ENCODE measurements at places on chromosomes 4 and X.

DNA sequence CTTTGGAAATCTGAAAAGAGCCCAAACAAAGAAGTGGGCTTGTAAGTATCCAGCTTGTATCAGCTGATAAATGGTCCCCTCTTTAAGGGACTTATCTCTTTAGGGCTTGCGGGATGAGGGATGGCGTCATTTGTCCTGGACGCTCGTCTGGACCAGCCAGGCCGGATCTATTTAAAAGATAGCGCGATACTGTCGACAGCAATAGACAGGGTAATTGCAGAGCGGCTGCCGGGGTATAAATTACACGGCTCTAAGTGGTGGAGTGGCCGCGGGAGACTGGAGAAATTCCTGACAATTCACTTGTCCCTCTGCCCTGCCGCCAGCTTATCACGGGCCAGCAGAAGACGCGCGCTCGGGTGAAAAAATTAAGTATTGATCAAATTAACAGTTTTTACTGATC lies 90.7 kb downstream of the FAM53A start:
- peak; percentile 70 for ATAC-seq

GRCh38 chr4:34880246-34880645 lies 1364.1 kb downstream of the ARAP2 start:
- ATAC-seq: no peak

- ATAC-seq: no peak
Measured at GRCh38 chr4:184477201-184477999, 3.0 kb upstream of the IRF2 start.

DNA sequence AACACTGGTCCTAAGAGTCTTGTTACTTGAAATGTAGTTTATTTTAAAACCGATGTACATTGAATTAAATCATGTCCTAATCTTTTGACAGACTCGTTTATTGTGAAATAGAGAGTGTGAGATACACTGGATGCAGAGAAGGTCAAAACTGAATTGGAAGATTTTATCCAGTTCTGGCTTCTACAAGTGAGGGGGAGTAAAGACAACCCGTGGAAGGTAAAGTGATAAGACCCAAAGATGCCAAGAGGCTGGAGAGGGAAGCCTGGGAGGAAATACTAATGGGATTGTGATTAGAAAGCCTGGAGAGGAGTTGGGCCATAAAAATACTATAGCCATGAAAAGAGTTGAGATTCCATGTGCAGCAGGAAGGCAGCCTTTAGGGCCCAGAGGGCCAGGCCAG lies 424.5 kb upstream of the NR3C2 start:
- no peak for ATAC-seq

- ATAC-seq: no peak
Measured at GRCh38 chr4:165475706-165476070, 96.9 kb downstream of the CPE start.

GRCh38 chrX:109709129-109709631 lies 23.9 kb downstream of the ACSL4 start:
- ATAC-seq: no peak

DNA sequence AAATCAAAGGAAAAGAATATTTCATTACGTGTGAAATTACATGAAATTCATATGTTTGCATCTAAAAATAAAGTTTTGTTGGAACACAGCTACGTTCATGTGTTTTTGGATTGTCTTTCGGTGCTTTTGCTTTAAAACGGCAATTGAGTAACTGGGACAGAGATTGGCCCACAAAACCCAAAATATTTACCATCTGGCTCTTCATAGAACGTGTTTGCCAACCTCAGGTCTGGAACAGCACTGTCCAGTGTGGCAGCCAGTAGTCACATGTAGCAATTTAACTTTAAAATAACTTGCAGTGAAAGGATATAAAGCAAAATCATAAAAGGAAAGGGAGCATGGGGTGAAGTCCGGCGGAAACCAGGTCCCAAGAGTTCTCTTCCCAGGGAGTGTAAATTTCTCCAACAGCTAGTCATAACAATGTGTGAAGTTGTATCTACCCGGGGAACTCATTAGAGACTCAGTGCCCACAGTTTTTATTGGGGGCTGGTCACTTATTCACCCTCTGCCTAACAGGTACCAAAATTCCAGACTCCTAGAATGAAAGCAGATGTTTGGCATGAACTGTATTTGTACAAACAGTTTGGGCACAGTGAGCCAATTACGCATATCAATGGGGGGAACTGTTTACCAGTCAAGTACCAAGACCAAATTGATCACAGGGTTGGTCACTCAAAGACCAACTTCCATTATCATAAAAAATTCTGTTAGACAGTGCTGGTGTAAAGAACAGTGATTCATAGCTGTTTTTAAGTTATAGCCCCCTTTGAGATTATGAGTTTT lies 10.3 kb downstream of the OCIAD1 start:
- no peak for ATAC-seq

GRCh38 chr4:41304221-41304620 lies 47.5 kb downstream of the UCHL1 start:
- no peak for ATAC-seq

DNA sequence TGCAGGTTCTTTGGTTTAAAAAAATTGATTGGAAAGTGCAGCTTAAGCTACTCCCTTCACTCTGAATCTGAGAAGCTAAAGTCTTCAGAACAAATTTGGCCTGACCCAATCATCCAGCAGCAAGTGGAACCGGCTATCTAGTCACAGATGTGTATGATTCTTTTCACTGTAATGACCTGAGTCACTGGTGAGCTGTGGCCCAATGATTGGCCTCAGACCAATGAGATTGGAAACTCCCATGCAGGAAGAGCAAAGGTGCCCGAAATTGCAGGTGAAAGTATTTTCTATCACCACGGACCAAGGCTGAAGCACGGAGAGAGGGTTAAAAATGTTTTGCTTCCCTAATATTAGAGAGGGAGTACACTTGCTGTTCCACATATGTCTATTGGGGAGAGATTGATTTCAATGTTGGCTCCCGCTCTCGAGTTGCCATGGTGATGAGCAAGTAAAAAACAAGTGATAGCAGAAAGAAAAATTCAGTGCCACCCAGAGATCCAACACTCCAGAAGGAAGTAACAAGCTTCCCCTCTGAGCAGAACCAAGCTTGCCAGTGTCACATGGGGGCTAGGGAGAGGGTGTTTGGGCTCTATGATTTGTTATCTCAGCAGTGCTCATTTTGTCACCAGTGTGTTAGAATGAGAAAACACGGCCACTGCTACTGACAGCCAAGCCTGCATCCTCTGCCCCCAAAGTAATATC lies 11.2 kb downstream of the RIPPLY1 start:
- ATAC-seq: no peak

GRCh38 chrX:38799995-38800580 lies 1.2 kb upstream of the MID1IP1 start:
- no peak for ATAC-seq

- no peak for ATAC-seq
Measured at GRCh38 chr4:168380290-168380689, 61.7 kb upstream of the DDX60 start.

GRCh38 chr4:180587379-180587778 lies 1655.8 kb upstream of the TENM3 start:
- no peak for ATAC-seq

GRCh38 chr4:148205476-148205875 lies 236.7 kb downstream of the NR3C2 start:
- no peak for ATAC-seq

DNA sequence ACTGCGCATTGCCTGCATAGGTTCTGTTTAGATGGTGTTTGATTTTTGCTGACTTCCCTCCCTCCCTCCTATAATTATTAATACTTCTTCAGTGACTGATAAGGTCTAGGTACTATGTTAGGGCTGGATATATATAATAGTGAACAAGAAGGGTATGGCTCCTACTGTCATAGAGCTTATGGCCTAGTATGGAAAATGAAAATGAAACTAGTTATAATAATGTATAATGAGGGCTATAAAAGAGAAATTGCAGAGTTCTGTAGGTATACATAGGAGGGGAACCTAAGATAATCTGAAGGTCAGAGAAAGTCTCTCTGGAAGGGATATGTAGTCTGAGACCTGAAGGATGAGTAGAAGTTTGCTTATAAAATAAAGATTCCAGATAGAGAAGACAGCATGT lies 102.1 kb downstream of the DCK start:
- ATAC-seq: no peak

- ATAC-seq: no peak
Measured at GRCh38 chr4:88786011-88786410, 88.4 kb upstream of the NAP1L5 start.

- ATAC-seq: peak; percentile 31
Measured at GRCh38 chr4:48979914-48980579, 6.0 kb upstream of the CWH43 start.

GRCh38 chrX:16577483-16578029 lies 72.4 kb upstream of the S100G start:
- no peak for ATAC-seq

GRCh38 chr4:6464842-6465588 lies 7.4 kb downstream of the PPP2R2C start:
- ATAC-seq: no peak

DNA sequence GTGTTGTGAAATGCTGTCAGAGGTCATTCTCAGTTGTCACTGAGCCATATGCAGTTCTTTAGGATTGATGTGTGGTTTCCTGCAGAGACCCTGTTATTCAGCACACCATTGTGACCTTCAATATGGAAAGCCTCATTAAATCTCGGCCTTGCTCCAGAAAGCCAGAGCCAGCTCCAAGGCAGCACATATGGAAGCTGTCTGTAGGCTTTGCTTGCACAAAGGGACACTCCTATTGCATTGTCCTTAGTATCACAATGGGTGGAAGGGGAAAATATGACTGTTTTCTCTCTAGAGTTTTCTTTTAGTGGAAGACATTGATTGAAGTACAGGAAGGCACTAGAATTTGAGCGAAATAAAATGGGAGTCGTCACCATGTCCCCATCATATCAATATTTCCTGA lies 179.0 kb downstream of the CEP135 start:
- ATAC-seq: peak; percentile 44

GRCh38 chr4:41307638-41308037 lies 50.9 kb downstream of the UCHL1 start:
- ATAC-seq: no peak

DNA sequence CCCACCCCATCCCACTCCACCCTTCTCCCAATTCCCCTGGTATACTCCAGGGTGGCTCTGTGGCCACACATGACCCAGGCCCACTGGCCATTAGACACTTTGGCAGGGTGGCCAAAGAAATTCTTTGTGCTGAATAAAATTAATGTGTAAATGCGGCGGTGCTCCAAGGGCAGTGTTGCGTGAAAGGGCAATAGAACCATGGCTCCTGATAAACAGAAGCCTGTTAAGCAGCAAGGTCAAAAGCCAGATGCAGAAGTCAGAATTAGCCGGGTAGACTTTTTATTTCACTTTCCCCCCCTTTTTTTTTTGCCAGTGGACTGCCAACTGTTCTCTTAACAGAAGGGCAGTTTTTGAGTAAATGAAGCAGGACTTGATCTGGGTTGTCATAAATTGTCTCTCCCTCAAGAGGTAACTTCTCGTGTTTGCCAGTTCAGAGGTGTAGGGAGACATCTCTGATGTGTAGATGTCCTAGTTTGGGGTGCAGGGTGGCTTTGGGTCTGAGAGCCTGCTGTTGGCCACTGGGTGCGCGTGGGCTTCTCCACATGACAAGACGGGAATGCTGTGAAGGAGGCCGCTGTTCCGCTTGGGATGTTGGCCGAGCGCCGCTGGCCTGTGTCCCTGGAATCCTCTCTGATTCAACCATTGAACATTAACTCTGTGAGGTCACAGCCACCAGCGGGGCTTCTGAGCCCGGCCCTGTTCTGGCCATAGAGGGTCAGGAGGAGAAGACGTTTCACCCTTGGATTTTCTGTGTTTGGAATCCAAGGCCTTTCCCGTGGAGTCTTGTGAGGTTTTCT lies 139.5 kb downstream of the TBL1X start:
- ATAC-seq: no peak

- peak; percentile 33 for ATAC-seq
Measured at GRCh38 chr4:53706422-53707032, 115.2 kb upstream of the LNX1 start.

DNA sequence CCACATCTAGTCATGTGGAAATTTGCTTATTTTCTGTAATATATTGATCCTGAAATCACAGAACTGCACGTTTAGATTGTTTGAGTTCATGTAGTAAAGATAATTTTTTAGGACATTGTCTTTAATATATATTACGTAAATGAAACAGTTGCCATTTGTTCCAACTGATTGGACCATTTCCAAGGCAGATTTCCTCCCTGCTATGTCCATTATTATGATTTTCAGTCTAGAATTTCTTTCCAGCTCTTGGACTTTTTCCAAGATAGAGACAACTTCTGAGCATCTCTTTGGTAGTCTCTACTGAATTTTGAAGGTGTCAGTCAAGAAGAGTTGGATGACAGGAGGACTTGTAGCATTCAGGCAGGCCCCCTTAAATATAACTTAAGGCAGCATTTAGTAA lies 94.6 kb downstream of the STIM2 start:
- ATAC-seq: no peak

DNA sequence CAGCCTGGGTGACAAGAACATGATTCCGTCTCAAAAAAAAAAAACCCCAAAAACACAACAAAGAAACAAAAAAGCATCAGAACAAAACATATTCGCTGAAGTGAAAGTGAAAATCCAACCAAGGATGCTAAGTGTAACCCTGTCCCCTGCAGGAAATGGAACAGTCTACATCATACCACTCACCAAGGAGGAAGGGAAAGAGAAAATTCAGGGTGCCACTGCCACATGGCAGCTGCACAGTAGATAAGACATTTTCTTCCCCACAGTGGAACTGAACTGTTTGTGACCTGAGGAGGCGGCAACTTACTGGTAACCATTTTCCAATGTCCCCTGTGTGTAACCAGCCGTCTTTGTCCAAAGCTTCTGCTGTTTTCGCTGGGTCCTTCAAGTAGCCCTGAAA lies 28.2 kb upstream of the CENPU start:
- ATAC-seq: no peak

DNA sequence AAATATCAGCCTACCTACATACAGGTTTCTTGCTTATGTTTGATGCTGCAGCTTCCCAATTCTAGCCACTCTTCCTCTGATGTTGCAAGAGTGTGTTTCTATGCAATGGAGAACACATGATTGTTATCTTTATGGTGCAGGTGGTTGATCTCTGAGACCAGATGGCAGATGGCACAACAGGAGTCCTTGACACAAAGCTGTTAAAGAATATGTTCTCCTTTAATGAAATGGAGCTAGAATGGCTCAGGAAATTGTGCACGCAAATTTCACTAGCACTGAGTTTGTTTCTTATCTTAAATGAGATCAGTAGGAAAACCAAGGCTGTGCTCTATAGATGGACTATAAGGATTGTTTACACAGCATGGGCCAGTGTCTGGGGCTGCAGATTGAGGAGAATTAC lies 29.9 kb upstream of the TTC29 start:
- no peak for ATAC-seq

DNA sequence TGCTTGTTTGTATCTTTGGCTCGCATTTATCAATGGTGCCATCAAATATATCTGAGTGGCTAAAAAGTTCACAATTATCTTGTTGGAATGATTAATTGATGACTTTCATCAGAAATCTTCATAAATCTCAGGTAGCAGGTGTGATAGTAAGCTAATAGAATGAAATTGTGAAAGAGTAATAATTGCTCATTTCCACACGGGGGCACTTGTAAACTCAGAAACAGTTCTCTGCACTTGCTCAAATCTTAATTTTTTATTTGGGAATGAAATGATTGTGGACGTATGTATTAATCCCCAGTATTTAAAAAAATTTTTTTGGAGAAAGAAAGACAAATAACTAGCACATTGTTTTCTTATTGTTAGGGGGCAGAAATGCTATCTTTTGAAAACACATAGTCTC lies 132.8 kb downstream of the DTHD1 start:
- ATAC-seq: no peak

- no peak for ATAC-seq
Measured at GRCh38 chr4:71564775-71565174, 219.1 kb downstream of the GC start.

- ATAC-seq: no peak
Measured at GRCh38 chr4:38612646-38613414, 51.2 kb upstream of the KLF3 start.
